NCI-H446 treated with DMSO at 0.1 percent for 48 hours (cell line): ENCODE measurements at places on chromosomes 4 and X.

- DNase-seq = no peak
Observed at GRCh38 chr4:1755297-1755696, 34.0 kb downstream of the TACC3 start.

DNA sequence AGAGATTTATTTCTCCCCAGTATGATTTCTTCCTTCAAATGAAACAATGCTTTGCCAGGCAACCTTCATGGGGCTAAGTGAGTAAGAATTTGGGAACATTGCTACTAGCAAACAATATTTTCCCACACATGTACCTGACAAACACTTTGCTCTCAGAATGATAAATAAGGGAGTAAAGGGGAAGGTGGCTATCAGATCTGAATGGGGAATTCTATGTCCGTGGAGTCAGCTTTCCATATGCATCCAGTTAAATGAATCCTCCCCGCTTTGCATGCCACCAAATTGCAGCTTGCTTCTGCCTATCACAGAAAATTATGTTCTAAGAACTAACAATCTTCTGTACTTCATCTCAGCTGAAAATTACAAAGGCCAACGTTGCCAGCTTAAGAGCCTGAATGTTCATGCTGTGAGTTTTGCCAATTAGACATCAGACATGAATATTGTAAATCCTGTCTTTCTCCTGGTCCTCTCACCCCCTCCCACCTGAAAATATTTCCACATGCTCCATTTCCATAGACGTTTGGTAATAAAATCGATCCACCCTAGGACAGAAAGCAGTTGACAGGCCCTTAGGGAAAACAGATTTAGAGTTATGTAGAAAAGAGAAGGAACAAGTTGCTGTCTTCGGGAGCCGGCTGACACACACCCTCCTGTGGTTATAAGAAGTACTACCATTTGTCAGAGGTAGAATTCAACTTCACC is 6.3 kb downstream of the MEPE start:
- no peak for DNase-seq

- DNase-seq = no peak
Observed at GRCh38 chr4:122718281-122718680, 14.2 kb upstream of the BBS12 start.

- DNase-seq = peak; percentile 36
Observed at GRCh38 chr4:65617416-65617815, 52.9 kb downstream of the EPHA5 start.

DNA sequence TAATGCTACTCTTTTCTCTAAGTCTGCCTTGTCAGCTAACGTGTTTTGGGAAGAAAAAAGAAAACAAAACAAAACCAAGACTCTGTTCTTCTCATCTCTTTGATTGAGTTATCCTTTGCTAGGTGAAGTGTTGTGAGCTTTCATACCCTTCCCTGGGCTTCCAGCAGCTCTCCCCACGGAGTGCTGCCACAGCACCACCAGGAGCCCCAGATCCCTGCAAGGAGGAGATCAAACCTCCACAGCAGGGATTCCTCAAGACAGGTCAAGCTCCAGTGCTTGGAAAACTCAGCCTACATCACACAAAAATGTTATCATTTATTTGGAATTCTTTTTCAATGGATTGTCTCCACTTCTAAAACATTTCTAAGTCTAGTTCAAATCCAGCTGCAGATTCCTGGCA is 1981.9 kb upstream of the TENM3 start:
- no peak for DNase-seq
